Daoy (cell line): ENCODE measurements at places on chromosomes 13 and 19.

GRCh38 chr13:27481766-27482165 is 31.4 kb upstream of the MTIF3 start:
- DNase-seq, result peak; percentile 28

- peak; percentile 43 for DNase-seq
Observed at GRCh38 chr19:55766466-55766865, 2.5 kb upstream of the RFPL4AL1 start.

DNA sequence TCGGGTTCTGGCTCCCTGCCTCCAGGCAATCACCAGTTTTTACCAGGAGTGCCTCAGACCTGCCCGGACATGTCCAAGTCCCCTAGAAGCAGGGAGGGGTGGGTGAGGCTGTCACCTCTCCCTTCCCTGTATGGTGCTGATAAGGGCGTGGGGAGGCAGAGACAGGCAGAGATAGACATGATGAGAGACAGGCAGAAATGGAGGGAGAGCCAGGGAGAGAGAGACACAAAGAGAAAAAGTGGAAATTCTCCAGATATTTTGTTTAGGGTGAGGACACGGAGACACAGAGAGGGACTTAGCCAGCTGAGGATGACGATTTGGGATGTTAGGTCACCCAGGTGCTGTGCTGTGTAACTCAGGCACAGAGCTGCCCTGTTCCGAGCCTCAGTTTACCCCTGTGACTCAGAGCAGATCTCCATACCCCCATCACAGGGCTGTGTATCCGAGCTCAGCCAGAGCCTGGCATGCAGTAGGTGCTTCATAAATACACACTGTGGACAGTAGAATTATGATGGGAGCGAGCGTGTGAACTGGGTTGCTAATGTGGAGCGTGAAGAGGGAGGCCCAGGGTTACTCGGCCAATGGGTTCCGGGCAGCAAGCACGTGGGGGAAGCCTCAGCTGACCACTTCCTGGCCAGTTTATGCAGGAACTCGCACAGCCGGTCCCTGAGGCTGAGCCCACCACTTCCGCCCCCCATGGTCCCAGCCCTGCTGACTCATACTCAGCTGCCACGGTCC is 11.9 kb upstream of the GDF15 start:
- DNase-seq, result peak; percentile 99

DNA sequence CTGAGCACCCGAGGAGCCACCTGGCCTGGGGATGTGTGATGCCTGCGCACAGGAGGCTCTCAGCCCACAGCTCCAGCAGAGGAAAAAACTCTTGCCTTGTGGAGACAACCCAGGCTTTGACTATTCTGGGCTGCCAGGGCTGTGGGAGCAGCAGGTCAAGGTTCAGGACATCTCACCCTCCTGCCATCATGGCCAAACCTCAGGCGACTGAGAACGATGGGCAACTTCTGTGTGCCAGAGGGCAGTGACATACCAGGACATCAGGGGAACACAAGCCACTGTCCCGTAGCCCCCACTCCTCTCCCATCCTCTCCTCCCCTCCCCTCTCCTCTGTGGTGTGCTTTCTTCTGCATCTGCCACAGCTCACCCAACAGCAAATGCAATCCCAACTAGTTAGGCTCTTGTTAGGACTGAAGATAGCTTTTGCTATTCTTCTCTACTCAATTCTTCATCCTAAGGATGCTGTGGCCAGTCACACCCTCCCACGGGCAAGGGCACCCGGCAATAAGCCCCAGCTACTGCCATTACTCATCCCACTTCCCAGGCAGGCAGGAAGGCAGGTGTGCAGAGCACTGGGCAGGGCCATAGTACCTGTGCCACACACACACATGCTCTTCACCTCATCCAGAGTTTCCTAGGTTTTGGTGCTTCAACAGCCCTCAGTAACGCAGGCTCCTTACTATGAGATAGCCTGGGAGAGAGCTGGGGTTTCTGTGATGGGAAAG is 16.8 kb downstream of the ELL start:
- no peak for DNase-seq

- no peak for DNase-seq
Observed at GRCh38 chr13:50701469-50701868, 142.0 kb downstream of the DLEU7 start.

- no peak for DNase-seq
Observed at GRCh38 chr19:55253842-55254624, 4.8 kb downstream of the PPP6R1 start.

DNA sequence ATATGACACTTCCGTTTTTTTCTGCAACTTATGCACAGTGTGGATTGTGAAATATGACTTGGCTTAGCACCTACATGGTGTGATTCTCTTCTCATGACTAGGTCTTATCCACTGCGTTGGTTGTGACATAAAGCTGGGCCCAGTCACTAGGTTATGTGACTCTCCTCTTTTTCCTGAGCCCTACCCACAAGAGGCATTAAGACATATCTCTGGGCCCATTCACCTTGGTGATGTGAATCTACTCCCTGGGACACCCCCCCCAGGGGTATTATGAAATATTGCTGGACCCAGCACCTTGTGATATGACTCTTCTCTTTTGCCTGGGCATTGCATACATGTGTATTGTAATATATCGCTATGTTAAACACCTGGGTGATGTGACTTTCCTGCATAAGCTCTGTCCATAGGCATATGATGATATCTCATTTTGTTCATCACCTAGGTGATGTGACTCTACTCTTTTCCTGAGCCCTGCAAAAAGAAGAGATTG is 85.8 kb upstream of the ZNF43 start:
- DNase-seq, result no peak

GRCh38 chr19:51980116-51980736 is 6.4 kb downstream of the ZNF350 start:
- no peak for DNase-seq

GRCh38 chr13:110885966-110886869 is 28.7 kb downstream of the ANKRD10 start:
- DNase-seq, result no peak

DNA sequence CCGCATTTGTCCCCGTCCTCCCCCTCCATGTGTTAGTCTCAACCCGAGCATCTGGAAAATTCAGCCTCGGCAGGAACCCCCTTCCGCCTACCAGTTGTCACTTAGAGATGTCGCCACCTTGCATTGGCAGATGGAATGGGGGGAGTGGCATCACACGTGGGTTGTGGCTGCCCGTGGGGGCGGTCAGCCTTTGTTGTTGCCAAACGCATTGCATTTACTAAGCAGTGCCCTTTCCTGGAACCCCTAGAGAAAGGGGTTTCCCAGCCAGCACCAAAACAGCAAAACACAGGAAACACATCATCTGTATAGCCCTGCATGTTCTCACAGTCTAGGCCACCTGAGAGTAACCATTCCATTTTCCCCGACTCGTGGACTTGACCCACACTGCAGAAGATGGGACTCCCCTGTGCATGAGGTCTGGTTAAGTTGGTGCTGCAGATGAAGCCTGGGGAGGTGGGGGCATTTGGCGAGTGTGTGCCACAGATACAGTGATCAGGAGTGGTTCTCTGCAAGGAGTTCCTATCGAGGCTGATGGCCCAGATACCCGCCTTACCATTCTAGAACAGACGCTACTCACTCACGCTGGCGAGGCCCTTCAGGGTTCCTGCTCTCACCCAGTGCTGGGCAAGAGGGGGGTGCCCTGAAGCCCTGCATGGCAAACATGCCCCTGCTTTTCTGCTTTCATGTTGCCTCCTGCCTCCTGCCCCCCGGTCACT is 38.3 kb downstream of the TMED1 start:
- DNase-seq, result no peak

- DNase-seq, result peak; percentile 45
Observed at GRCh38 chr19:37594982-37595382, 306 bp downstream of the ZNF540 start.

- DNase-seq, result no peak
Observed at GRCh38 chr13:98693756-98694155, 58.7 kb downstream of the SLC15A1 start.

GRCh38 chr13:26584713-26585112 is 27.2 kb downstream of the WASF3 start:
- DNase-seq, result peak; percentile 31

DNA sequence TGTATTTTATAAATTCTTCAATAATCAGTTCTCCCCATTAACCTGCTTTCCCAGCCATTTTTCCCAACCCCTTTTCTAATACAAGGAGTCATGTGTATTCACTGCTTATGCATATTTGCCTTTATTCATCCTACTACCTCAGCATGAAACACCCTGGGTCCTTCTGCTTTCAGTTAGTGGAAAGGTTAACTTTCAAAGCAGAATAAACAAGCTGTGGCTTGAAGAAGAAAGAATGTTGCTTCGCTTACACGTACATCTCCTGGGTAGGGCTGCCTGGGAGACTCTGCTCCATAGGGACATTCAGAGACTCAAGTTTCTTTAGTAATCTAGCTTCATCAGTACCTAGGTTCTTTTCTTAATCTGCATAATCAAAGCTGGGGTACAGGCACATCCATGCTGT is 567.8 kb upstream of the SLC10A2 start:
- no peak for DNase-seq
